ENCODE measurements at places on chromosomes 5 and 9.
A peak's percentile ranks its signal among the peaks of the same experiment; 100 is the strongest.

DNA sequence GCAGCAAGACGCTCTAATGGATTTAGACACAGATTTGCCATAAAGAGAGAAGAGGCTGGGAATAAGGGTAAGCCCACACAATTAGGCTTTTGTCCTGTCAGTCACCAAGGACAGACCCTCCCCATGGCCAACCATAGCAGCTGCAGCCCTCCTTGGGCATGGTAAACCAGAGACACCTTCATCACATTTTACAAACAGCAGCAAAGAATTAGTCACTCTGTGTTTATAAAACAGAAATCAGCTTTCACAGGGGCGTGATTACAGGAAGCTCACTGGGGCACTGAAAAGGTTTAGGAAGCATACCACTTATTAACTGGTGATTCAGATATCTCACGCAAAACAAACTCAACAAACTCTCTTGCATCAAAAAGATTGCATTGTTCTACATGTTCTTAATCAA, 37.3 kb upstream of the ZNF622 start:
- DNase-seq = no peak

DNA sequence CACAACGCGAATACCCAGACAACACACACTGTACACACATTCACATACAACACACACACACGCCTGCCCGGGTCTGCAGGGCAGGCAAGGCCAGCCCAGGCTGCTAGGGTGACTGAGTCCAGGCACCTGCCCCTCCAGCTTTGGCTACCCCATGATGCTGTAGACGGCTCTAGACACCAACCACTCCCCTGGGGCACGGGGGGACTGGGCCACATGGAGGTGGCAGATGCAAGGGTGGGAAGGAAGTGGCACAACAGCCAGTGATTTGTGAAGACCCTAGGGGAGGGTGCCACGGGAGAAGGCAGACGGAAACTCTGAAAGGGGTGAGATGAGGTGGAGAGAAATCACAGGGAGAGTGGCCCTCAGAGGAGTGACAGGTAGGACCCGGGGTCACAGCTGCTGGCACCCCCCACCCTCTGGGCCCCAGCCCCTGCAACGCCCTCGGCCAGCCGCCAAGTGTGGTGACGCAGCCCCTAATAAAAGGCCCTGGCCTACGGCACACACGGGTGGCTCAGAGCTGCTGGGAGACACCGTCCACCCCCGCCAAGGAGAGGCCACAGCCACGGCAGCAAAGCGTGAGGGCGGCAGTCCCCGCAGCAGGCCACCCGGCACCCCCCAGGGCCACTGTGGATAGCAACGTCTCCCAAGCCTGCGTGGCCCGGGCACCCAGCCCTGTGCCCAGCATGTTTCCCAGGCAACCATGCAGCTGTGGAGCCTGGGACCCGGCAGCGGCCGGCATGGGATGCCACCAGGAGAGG, 6.6 kb upstream of the CCDC187 start:
- no peak for DNase-seq

DNA sequence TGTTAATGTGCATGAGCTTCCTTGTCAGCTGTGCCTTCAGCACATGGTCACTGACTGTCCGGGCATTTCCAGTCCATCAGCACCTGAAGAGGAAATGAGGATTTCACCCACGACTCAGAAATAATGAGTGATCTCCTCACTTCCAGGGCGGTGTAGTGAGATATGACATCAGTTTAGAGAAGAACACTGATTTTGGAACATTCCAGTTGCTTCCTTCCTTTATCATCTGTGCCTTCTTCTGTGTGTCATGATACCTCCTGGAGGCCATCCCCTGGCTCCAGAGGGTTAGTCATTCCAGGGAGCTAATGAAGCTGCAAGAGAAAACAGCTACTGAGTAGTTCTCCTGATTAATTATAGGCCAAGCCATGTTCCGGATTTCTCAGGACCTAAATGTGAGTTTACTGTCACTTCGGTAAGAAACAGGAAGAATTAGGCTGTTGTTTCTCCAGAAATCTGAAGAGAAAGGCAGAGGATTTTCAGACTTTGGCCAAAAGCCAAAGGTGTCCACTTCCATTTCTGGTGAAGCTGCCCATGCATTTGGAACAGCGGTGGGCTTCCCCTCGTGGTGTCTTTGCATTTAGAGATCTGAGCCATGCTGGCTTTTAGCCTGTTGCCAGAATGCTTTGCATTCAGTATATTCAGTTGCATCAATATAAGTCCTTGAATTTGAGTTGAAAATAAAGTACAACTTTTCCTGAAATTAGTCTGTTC, 161.3 kb upstream of the OTULINL start:
- no peak for DNase-seq

DNA sequence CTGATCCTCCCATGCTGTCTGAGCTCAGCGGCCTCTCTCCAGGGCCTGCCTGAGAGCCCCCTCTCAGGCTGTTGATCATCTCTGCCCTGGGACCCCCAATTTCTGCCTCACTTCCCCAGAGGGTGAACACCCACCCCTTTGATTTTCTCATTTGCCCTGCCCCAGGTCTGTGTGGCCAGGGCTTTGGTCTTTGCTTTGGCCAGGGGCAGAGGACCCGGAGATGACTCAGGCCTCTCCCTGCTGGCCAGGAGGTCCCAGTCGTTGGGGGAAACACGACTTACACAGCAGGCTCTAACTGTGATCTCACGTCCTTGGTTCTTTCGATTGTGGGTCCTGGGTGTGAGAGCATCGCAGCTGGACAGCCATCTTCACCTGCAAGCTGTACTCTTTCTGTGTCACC, 1.1 kb upstream of the ADAMTS2 start:
- DNase-seq = no peak

DNA sequence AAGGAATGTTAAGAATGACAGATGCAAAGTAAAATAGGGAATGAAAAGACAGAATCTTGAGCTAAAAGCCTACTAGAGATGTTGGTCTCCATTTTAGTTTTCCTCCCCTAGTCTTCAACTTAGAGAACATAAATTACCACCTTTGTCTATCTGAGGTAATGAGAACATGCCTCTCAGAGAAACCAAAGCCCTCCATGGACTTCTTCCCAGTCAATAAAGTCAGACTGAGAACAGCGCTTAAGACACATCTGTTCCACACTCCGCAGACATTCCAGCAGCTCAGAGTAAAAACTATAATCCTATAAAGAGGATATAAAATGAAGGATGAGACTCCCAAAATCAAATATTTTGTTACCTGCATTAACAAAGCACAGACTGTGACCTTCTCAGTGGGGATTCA, 79.2 kb downstream of the DPYSL3 start:
- DNase-seq = no peak

GRCh38 chr5:167699432-167699831, 592.0 kb upstream of the WWC1 start:
- DNase-seq = no peak

GRCh38 chr9:7974335-7974960, 174.9 kb upstream of the DMAC1 start:
- no peak for DNase-seq

GRCh38 chr5:57004800-57005199, 52.9 kb upstream of the MIER3 start:
- DNase-seq = no peak

DNA sequence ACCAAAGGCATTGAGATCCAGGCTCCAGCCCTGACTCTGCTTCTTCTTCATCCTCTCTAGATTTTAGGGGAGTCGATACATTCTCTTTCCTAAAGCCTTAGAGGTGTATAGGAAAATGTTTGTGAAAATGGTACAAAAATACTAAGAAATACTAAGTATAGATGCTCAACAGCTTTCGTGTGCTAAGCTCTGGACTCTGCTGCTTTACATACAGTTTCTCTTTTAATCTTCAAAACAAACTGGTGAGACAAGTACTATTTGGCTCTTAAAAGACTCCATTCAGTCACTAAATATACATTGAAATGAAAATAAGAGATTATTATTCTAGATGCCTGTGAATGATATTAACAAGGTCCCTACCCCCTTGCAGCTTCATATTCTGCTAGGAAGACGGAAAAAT, 174.5 kb upstream of the TRPM3 start:
- DNase-seq = no peak

- no peak for DNase-seq
Measured at GRCh38 chr5:58156973-58157701, 302.7 kb downstream of the PLK2 start.

- DNase-seq = no peak
Measured at GRCh38 chr5:127684726-127685467, 18.3 kb upstream of the CCDC192 start.

- DNase-seq = no peak
Measured at GRCh38 chr5:88606626-88607025, 276.4 kb downstream of the MEF2C start.

DNA sequence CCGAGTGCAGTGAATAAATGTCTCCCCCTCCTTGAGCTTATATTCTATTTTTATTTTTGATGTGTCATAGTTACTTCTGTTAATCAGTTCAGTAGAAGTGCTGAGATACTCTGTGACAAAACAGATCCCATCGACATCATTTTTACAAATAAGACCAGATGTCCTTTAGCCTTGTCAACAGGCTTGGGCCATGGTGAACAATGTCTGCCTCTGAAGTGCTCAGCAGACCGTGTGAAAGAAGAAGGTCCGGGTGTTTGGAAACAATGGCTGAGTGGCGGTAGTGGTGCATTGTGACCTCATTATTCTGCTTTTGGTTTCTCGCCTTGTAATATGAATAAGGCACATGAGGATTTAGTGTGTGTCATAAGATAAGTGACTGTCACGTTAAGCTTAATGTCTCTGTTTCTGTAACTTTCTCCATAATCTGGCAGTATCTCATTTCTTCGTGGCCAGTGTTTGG, 71.2 kb downstream of the SYK start:
- no peak for DNase-seq

DNA sequence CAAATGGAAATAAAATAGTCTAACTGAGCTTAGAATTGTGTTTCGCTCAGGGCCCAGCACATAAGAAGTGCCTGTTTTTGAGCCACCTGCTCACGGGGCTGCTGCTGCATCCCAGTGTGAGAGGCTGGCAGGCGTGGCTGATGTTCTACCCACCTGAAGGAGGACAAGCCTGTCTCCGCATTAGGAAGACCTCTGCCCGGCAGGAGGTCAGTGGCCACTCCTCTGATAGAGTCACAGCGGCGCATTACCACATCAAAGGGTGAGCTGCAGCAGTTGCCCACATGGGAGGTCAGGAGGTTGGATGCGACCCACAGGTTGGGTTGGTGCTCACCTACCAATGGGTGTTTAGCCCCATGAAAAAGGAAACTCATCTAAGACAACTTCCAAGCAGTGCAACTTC, 3.7 kb upstream of the SLC6A7 start:
- no peak for DNase-seq

- DNase-seq = peak; percentile 56
Measured at GRCh38 chr9:133737774-133738639, at the start of gene SARDH. SARDH (minus strand) TSS chr9:133738352; CDS start chr9:133734173, 4,179 bp downstream.

GRCh38 chr5:79613549-79613948, 1.3 kb downstream of the TENT2 start:
- no peak for DNase-seq

DNA sequence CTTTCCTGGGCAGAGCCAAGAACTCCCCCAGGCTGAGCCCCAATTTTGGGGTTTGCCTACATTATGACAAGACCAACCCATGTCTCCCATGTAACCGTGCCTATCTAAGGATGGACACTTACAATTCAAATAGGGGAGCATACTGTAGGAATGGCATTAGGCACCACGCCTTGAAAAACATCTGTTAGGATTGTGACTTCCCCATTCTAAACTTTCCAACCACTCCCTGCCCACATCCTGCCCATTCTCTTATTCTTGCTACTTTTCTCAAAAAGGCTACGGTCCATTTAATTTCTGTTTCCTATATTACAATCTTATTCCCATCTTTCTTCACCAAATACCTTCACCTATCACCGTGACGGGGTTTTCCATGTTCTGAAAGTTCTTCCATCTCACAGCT, 99.2 kb downstream of the LPAR1 start:
- DNase-seq = no peak

DNA sequence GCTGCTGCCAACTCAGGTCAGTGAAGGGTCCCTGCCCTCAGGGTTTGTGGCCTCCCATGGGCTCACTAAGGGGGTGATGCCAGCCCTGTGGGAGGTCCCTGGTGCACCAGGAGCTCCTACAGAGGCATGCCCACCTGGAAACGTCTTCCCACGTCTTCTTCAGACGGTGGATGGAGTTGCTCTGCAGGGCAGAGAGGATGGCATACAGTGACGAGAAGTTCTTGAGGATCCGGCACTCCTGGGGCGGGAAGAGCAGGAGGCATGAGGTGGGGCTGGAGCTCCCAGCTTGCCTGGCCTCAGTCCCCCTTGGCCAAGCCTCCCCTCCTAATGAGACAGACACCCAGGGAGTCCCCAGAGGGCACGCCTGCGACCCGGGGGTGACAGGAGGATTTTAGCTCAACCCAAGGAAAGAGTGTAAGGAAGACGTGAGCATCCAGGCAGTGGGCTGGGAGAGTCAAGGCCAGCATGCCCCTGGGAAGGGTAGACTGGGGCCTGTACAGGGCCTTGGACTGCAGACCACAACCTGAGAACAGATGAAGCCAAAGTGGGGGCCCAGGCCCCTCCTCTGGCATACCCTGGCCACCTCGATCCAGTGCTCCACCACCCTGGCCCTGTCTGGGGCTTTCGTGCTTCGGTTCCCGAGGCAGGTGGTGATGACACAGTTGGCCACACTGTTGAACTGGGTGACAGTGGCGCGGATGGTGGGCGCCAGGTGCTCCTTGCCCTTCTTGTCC, 14.4 kb downstream of the RALGDS start:
- no peak for DNase-seq

DNA sequence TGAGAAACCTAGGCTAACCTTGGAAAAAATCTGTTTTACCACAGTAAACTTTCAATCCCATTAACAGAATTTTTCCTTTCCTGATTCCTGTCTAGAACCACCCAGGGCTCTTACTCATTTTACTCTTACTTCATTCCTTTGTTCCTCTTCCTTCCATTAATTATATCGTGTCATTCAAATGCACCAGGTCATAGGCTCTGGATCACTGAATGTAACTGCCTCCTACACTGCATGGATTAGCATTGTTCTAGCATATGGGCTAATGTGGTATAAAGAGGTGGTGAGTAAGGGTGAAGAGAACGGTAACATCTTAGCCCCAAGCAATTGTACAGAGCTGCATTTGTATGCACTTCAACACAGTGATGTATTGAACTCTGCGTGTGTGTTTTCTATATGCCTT, 49.5 kb upstream of the SPINK5 start:
- no peak for DNase-seq

DNA sequence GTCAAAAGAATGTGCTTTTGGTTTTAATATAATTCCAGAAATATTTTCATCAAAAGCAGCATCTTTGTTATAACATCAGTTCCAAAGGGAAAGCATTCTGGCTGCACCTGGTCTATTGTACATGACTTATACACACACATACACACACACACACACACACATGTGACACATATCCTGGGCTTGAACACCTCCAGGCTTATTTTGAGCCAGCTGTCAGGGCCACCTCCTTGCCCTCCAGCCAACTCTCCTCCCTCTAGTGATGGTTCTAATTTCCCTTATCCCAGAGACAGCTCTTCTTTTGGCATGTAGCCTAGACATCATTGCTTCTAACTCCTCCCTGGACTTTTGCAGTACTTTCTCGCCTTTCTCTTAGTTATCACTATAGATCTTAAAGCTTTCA, 115.0 kb downstream of the PIK3R1 start:
- no peak for DNase-seq
